NCI-H2227 treated with DMSO at 0.1 percent for 48 hours (cell line): ENCODE measurements at places on chromosomes 2 and 18.

DNA sequence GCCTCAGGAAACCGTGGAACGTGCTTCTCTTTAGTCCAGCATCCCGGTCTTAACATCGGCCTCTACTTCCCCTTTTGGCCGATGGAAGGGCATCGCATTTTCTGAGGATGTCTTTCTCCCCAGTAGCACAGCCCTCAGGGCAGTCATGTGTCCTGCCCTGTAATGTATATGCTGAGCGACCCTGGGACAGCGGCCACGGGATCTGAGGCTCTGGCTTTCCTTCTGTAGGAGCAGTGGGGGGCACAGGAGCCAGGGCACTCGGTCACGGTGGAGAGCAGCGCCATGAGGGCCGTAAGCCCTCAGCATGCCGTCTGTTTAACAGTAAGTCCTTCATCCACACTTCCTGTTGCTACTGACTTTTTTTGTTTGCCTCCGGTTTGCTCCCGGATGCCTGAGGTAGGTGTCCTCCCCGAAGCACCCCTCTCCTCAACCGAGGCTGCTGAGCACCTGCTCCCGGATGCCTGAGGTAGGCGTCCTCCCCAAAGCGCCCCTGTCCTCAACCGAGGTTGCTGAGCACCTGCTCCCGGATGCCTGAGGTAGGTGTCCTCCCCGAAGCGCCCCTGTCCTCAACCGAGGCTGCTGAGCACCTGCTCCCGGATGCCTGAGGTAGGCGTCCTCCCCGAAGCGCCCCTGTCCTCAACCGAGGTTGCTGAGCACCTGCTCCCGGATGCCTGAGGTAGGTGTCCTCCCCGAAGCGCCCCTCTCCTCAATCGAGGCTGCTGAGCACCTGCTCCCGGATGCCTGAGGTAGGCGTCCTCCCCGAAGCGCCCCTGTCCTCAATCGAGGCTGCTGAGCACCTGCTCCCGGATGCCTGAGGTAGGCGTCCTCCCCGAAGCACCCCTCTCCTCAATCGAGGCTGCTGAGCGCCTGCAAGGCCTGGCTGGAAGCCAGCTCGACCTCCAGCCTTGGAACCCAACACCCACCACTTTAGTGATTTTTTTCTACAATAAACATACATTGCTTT is 169.3 kb downstream of the HDAC4 start:
- DNase-seq: no peak

GRCh38 chr18:11310476-11311086 is 161.2 kb upstream of the PIEZO2 start:
- DNase-seq: no peak

- DNase-seq: no peak
Observed at GRCh38 chr2:185813707-185814106, 75.1 kb downstream of the FSIP2 start.

DNA sequence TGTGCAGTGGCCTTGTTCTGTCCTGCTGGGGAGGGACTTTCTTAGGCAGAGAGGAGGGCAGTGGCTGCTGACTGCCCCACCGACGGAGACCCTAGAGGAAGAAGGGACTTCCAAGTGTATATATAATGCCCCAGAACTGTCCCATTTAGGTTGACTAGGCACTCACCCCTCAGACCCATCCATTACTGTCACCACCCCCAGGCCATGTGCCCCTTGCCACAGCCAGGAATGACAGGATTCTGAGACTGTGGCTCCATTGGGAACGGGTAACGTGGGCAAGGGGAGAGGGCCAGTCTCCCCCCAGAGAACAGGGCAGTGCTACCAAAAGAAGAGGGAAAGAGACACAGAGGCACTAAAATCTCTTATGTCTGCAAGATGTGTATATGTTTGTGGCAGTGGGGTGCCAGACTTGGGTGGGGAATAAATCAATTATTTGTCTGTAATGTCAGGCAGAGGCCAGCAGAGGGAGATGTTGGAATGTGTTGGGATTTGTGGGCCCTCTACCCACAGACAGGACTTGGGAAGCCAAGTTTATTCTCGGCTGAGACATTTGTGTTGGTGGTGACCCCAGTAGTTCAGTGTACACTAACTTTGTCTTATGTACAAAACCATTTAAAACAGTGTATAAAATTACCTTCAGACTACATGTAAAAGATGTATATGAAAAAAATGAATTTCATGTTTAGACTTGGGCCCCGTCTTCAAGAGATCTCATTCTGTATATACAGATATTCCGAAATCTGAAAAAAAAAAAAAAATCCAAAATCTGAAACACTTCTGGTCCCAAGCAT is 24.0 kb upstream of the TMEM37 start:
- DNase-seq: peak; percentile 28

GRCh38 chr18:70288851-70289328 is at the start of gene SOCS6:
Gene SOCS6 (plus strand): TSS chr18:70289045. CDS start chr18:70324669, 35,624 bp downstream.
- peak; percentile 5 for DNase-seq

GRCh38 chr2:60885683-60886082 is 4.3 kb downstream of the REL start:
- no peak for DNase-seq

DNA sequence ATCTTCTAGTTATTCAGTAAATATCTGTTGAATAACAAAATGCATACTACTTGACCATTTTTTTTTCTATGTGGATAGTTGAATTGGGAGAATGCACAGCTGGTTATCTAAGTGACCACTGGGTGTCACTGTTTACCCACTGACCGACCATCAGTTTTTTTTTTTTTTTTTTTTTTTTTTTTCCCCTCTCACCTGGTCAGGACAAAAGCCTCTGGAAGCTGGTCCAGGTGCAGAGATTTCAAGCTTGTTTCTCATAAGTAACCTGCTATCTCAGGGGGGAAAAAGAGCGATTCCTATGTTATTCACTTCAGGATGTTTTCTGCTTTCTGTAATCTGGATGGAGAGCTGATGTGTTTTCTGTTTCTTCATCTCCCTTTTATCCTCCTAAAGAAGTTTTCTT is 256.0 kb downstream of the DCDC2C start:
- DNase-seq: peak; percentile 74

- no peak for DNase-seq
Observed at GRCh38 chr2:239187464-239188253, 213.2 kb downstream of the HDAC4 start.

GRCh38 chr18:48154828-48155227 is 224.4 kb upstream of the SMAD2 start:
- no peak for DNase-seq

DNA sequence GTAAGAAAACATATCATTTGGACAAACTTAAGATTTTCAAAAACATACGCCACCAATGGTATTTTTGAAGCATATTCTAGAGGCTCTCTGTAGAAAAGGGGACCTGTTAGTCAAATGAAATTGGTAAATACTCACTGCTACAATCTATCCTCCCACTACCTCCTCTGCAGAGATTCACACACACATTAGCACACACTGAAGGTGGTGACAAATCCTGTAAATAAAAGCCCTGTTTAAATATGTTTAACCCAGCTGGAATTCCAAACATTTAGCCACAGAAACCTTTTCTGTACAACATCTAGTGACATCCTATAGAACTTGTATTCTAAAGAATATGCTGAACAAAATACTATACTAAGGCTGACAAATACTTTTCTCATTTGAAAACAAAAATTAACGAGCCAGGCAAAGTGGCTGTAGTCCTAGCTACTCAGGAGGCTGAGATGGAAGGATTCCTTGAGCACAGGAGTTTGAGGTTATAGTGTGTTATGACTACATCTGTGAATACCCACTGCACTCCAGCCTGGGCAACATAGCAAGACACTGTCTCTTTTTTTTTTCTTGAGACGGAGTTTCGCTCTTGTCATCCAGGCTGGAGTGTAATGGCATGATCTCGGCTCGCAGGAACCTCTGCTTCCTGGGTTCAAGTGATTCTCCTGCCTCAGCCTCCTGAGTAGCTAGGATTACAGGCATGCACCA is 25.9 kb downstream of the ALS2 start:
- DNase-seq: no peak

DNA sequence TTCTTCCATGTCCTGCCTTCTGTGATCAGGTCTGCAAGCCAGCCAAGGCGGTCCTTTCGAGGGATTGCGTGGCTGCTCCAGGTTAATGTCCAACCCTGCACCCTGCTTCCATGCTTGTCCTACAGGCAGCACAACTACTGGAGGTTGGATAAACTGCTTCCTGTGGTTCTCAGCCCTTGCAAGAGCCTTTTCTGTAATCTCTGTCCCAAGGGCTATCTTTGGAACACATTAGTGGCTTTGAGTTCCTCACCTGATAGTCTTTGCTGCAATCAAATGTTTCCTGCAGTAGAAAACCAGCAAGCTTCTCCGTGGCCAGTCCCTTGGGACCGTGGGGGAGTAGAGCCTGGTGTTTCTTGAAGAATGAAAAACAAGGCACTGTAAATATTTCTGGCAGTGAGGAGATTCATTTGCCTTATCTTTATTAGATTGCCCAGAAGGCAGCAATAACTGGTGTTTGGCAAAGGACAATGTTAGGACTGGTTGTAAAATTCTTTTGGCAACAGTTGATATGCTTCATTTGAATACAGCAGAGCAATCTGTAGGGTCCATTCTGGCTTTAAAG is 214.4 kb downstream of the FHOD3 start:
- DNase-seq: no peak

GRCh38 chr2:54085069-54085468 is 30.3 kb upstream of the ACYP2 start:
- DNase-seq: no peak

DNA sequence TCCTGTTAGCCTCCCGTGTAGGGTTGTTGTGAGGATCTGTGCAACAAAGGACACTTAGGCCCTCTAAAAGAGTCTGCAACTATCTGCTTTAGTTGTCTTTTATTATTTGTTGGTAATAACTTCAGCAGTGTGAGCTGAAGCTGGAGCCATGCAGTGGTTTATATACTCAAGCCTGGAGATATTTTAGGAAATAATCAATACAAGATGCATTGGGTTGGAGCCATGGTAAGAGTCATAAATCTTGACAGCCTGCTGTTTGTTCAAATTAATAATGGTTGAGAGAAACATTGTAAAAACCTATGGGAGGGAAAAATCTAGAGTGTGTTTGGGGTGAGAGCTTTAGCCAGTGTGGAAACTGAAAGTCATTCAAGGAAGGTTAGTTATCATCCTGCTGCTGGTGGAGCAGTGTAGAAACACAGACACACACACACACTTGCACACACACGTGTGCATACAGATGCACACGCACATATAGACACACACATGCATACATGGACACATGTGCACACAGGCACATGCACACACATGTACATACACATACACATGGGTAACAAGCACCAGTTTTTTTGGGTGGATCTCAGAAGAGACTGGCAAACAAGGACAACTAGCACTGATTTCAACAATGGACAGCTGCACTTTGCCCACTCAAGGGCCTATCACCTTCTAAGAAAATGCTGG is 51.0 kb downstream of the ACOXL start:
- DNase-seq: no peak

DNA sequence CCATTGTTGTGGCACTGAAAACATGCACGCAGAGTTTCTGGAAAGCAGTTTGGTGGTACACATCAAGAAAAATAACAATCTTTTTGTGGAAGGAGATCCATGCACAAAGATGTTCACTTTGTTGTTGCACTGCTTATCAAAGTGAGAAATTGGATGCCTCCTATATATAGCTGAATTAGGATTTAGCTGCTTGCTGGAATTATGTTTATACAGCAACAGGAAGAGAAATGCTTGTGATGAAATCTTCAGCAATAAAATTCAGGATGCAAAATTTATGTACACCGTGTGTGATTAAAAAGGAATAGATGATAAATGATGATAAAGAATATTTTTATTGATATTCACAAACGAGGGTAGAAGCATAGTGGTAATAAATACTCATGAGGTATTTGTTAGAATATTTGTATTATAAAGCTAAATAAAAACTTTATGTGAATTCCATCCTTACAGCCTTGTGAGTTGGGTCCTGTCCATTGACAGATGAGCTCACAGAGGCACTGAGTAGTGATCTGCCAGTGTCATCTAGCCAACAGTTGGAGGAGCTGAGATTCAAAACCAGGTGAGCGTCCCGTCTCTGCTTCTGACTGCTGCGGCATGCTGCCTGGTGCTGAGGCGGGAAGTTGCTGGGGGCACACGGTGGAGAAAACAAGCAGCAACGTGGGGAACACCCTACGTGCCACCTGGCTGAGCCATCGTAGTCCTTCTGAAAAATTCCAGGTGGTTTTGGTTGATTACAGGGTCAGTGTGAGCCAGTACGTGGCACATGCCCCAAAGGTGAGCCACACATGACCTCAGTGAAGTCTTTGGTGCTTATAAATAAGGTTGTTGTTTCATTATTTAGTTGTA is 80.2 kb downstream of the ASAP2 start:
- DNase-seq: no peak

GRCh38 chr2:100110614-100111000 is 31.8 kb downstream of the AFF3 start:
- DNase-seq: no peak

GRCh38 chr2:99821572-99821971 is 320.8 kb downstream of the AFF3 start:
- no peak for DNase-seq

GRCh38 chr2:86785456-86785855 is 5.3 kb downstream of the CD8A start:
- no peak for DNase-seq

- DNase-seq: no peak
Observed at GRCh38 chr2:225037415-225038230, 4.6 kb downstream of the DOCK10 start.

DNA sequence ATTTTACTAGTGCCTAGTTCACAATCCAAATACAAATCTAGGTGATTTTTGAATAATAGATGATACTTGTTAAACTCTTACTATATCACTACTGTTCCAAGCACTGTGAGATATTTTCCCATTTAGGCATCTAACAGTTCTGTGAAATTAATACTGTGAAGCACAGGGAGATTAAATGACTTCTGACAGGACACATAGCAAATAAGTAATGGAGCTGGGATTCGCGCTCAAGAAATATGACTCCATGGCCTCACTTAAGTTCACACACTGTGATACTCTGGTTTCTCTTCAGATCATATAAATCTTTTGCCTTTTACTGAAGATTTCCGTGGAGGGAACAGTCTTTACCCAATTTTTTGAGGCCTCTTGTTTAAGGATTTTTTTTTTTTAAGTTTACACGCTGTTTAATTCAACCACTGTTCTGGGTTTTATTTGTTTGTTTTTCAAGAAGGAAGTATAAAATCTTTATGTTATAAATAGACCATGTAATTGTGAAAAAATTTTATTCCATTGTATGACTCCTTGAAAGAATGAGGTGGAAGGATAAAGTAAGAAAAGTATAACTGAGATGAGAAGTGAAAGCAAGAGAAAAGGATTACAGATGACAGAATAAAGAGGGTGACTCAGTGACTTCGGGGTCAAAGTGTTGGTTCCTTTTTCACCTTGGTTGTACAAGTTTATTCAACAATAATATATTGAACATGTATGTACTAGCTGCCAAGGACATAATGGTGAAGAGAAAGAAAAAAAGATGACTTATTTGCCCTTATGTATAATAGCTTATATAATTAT is 30.2 kb downstream of the RBM45 start:
- DNase-seq: no peak

- DNase-seq: no peak
Observed at GRCh38 chr2:240128608-240129145, 7.4 kb downstream of the COPS9 start.

GRCh38 chr18:26438980-26439379 is 109.4 kb downstream of the KCTD1 start:
- DNase-seq: no peak

- DNase-seq: peak; percentile 80
Observed at GRCh38 chr2:206260188-206261012, 14.1 kb upstream of the ZDBF2 start.
